Activated naive CD4-positive, alpha-beta T cell treated with anti-CD3 and anti-CD28 coated beads, Interleukin-2, amount 50 U/mL, for 16 hours (primary cell): ENCODE measurements at places on chromosomes 5 and 9.

GRCh38 chr5:73189871-73190376 lies 16.9 kb downstream of the TMEM174 start:
- no peak for DNase-seq

DNA sequence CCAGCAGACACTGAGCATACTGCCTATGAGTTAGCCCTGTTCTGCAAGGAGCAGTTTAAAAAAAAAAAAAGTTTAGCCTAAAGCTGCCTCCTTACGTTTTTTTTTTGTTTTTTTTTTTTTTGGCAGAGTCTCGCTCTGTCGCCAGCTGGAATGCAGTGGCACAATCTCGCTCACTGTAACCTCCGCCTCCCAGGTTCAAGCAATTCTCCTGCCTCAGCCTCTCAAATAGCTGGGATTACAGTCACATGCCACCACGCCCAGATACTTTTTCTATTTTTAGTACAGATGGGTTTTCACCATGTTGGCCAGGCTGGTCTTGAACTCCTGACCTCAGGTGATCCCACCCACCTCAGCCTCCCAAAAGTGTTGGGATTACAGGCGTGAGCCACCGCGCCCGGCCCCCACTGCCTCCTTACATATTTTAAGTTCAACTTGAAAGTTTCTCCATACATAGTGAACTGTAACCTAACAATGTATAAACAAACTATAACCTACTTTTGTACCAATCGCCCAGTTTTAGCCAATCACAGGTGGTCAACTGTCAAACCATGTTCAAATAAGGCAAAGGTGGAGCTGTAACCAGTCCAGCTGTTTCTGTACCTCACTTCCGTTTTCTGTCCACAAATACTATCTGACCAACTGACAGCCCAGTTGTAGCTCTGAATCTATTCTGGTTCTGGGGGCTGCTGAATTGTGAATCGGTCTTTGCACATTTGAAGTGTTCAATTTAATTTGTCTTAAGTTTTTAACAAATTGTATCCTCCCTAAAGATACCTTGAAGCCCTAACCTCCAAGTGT lies 17.1 kb downstream of the GKAP1 start:
- DNase-seq: no peak

DNA sequence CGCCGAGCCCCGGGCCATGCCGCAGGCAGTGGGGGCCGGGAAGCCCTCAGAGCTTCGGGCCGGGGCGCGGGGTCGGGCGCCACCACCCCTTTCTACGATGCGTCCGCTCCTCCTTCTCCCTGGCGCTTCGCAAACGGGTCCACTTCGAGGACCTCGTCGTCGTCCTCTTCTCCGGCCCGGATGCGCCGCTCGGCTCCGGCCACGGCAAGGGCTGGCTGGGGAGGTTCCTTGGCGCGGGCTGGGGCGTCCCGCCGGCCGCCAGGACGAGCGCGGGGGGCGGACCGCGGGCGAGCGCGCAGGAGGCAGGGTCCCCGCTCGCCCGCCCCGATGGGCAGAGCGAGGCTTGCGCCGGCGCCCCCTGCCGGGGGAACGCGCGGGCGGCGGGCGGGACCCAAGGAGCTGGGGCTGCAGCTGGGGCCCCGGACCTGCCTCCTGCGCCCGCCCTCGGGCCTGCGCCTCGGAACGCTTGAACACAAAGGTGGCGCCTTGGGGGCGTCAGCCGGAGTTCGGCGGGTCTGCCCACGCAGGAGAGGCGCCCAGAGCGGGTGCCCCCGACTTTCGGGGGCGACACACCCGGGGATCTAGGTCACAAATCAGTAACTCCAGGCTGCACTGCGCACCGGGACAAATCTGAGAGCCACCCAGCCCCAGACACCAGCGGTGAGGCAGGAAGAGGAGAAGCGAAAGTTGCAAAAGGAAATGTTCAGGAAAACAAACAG lies at the start of gene ROR2:
Gene ROR2 (minus strand): TSS at position 283 of the 719 bp plus-strand sequence.
- peak; percentile 26 for DNase-seq

DNA sequence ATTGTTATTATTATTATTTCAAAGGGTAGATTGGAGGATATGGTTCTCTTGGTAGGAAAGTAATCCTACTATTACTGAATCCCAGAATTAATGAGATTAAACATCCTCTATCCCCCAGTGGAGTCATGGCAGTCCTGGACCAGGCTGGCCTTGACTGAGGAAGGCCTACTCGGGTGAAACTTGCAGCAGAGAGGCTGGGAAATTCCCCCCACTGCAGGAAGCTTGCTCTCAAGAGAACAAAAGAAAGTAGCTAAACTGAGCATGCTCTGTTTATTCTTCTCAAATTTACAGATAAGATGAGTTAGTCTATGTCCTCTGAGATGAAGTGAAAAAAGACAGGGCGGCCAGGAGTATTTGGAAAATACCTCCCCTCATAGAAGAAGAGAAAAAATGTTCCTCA lies 233.9 kb upstream of the RPS23 start:
- no peak for DNase-seq

- DNase-seq: no peak
Measured at GRCh38 chr5:95401626-95402025, 10.5 kb downstream of the FAM81B start.

- no peak for DNase-seq
Measured at GRCh38 chr9:105621001-105621400, 41.3 kb upstream of the TAL2 start.

- DNase-seq: peak; percentile 42
Measured at GRCh38 chr5:317086-317811, 4.3 kb upstream of the AHRR start.

GRCh38 chr5:106489004-106489403 lies 1181.7 kb downstream of the EFNA5 start:
- DNase-seq: no peak

DNA sequence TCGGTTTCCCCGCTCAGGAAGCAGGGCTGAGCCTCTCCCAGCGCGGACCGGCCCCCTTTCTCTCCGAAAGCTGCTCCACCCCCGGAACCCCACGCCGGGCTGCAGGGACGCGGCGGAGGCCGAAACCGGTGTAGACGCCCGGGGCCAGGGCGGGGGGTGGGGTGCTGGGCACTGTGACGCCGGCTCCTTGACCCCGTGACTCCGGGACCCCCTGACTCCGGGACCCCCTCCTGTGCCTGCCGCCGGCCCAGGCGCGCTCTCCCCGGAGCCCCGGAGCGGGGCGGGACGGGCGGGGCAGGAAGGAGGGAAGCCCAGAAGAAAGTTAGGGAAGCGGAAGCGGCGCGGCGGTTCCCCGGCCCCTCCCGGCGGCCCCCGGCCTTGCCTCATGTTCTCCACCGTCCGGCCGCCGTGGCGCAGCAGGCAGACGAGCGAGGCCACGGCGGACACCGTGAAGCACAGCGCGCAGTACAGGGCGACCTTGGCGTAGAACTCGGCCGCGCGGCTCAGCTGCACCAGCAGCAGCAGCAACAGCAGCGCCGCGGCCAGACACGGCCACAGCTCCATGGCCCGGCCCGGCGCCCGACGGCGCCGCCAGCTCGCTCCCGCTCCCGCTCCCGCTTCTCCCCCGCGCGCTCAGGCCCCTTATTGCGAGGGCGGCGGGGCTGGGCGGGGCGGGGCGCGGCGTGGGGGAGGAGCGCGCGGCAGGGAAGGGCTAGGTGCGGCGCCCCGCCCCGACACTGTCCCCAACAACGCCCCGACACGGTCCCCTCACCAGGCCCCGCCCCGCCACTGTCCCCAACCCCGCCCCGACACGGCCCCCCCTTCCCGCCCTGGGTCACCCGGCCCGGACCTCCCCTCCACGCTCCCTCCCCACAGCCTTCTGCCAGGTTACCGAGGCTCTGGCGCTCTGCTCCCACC lies at the start of gene AGPAT2:
Gene AGPAT2 (minus strand): TSS at position 664 of the 918 bp plus-strand sequence. CDS start 100 bp downstream, at position 564.
- peak; percentile 71 for DNase-seq

GRCh38 chr9:35035851-35036701 lies 36.3 kb downstream of the VCP start:
- DNase-seq: peak; percentile 49

DNA sequence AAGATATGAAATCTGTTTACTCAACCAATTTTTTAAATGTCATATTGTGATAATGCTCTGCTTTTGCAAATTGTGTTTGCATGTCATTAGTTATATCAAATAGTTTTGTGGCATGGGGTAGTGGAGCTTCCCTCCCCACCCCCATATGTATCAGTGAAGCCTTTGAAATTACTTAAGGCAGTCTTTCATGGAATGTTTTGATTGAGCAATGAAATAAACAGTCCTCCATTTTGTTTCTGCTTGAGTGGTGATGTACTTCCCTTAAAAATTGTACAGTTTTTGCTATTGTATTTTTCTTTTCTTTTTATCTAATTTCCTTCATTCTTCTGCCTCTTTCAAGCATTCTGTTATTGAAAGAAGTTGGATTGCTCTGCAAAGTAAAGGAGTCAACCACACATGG lies 3.5 kb downstream of the SOWAHA start:
- DNase-seq: no peak

GRCh38 chr9:130497139-130497538 lies 52.4 kb downstream of the ASS1 start:
- no peak for DNase-seq

GRCh38 chr5:147558826-147559225 lies 49.0 kb upstream of the DPYSL3 start:
- DNase-seq: no peak

DNA sequence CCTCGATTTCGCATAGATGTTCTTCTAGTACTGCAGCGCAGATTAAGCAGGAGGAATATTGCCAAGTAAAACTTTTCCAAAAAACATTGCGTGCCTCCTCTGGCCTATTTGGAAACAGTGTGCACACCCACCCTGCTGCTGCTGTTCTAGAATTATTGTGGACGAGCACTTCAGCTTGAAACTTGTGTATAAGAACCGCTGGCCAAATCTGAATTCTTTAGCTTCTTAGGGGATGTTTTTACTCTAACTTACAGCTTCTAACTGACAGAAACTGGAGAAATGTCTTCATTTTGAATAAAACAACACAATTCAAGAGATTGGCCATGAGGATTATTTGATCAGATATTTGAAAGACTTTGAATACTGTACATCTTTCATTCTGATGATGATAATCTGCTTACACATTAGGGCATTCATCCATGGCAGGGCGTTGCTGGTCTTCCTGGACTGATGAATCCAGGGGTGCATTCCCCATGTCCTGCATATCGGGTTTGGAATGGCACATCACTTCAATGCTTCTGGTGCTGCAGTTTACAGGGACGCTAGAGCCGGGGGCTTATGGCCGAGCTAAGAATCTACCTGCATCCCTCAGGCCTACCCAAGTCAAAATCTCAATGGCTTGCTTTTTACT lies 6.5 kb downstream of the ADAMTS16 start:
- no peak for DNase-seq

DNA sequence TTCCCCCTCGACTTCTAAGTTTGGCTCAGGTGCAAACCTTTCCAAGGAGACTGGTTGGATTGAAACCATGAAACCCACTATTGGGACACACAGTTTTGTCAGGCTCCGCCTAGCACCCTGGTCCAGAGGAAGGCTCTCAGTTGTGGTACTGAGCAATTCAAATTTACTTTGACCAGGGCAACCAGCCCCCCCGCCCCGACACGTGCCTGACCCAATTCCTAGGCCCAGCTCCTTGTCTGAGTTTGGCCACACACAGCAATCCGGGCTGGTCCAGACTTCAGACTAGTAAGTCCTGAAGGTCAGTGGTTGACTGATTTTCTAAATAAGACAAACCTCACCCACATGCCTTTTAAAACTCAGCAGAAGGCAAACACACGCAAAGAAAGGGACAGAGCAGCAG lies 132.7 kb downstream of the SLC12A2 start:
- DNase-seq: no peak

- no peak for DNase-seq
Measured at GRCh38 chr9:98457726-98458370, 202.4 kb upstream of the TBC1D2 start.

GRCh38 chr5:32254881-32255539 lies 57.7 kb downstream of the MTMR12 start:
- no peak for DNase-seq

DNA sequence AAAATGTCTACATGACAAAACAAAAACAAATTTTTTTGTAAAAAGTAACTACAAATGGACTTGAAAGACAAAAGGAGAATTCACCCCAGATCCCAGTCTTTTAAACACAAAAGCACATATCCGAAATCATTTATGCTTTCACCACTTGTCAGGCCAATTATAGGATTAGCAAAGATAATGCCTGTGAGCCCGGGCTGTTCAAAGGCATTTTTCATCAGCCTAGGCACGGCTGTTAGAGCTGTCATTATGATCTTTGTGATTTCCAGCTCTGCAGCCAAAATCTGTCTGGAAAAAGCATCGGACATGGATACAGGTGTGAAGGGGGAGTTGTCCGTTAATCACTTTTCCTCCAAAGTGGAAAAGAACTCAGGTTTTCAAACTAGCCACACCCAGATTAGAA lies 23.6 kb upstream of the RAB14 start:
- DNase-seq: no peak

- DNase-seq: no peak
Measured at GRCh38 chr5:22625451-22625850, 227.7 kb downstream of the CDH12 start.

GRCh38 chr5:143359869-143360268 lies 43.6 kb downstream of the NR3C1 start:
- DNase-seq: no peak

DNA sequence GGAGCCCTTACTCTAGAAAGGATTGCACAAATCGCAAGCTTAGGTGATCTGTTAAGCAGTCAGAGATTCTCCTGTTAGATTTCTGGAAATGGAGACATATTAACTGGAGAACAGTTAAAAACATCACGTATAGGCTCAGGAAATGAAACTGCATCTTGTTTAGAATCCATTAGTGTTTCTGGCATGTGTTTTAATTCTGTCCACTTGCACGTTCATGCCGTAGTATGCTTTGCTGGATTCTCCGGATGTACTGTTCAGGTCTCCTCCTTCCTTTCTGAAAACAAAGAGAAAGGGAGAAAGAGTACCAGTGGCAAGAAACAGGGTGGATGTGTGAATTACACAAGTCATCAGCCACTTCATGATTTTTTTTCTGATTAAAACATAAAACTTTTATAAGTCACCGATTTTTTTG lies 2.5 kb upstream of the RGMB start:
- DNase-seq: no peak

DNA sequence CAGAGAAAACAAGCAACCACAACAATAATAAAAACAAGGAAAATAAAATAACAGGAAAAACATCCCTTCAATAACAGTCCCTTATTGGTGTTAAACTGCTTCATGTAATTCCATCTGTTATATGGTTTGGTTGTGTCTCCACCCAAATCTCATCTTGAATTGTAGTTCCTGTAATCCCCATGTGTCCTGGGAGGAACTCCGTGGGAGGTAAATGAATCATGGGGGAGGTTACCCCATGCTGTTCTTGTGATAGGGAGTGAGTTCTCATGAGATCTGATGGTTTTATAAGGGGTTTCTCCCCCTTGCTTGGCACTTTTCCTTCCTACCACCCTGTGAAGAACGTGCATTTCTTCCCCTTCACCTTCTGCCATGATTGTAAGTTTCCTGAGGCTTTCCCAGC lies 369.8 kb downstream of the TMEM232 start:
- DNase-seq: no peak

DNA sequence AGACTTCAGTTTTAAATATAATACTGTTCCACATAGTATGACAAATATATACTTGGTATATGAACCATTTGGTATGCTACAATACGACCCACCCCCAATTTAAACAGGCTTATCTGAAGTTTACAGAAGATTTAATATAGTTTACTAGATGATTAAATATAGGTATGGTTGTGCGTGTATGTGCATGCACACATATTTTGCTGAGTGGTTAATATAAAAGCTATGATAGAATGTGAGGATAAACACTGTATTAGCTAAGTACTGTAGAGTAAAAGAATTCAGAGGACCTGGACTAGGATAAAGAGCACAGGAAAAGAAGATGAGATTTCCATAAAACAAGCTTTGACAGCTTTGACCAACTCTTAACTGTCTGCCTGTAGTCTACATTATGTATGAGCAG lies 356.7 kb downstream of the PDE4D start:
- no peak for DNase-seq
